Kidney tubule cell (primary cell): ENCODE measurements at places on chromosomes 13 and 19.

DNA sequence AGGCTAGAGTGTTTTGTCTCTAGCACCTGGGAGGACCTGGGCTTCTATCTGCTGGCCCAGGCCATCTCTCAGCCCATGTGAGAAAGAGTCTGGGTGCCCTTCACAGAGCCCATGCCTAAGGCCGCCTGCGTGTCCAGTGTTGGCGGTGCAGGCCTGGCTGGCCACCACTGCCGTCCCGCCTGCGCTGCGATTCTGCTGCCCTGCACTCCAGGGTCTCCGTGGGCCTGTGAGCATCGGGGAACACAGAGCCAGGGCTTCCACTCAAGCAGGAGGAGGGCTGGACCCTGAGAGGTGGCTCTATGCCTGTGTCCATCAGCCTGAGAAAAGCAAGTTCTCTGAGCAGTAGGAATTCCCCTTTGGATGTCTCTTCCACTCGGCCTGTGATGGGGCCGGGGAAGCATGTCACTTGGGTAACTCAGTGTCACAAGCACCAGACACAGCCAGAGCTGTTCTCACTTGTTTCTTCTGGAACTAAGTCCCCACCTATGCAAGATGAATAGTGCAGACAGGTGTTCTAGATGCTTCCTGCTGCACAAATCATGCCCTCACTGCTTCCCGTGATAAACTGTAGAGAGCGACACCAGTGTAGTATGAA lies 93.9 kb downstream of the RAB20 start:
- DNase-seq = no peak

DNA sequence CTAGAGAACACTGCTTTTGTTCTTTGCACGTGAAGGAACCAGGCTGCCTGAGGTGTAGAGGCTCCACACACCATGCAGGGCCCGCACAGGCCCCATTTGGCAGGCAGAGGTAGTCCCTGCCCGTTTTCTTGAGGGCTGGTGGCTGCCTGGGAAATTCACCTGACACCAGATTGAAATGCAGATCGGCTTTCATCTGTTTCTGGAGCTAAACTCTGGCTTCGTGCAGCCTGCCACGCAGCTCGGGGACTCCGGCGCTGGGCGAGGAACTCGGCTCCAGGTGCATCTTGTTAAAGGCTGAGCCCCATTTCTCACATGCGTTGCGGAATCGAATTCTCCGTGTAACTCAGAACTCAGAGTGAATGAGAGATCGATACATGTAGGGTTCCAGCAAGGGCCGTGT lies 37.7 kb downstream of the ATP11A start:
- DNase-seq = no peak

GRCh38 chr13:31848621-31849020 lies 109.3 kb downstream of the RXFP2 start:
- no peak for DNase-seq

GRCh38 chr13:76758738-76759137 lies 127.5 kb downstream of the KCTD12 start:
- DNase-seq = no peak

GRCh38 chr19:4060621-4061177 lies 6.0 kb downstream of the ZBTB7A start:
- DNase-seq = no peak

GRCh38 chr13:41019011-41019487 lies at the start of gene ELF1:
ELF1 (minus strand) TSS chr13:41019316; CDS start chr13:40982054, 37,262 bp downstream.
- peak; percentile 92 for DNase-seq

- DNase-seq = no peak
Observed at GRCh38 chr13:21149568-21149967, 26.8 kb downstream of the SKA3 start.
